Naive thymus-derived CD4-positive, alpha-beta T cell (primary cell): ENCODE measurements at places on chromosomes 3 and 15.

DNA sequence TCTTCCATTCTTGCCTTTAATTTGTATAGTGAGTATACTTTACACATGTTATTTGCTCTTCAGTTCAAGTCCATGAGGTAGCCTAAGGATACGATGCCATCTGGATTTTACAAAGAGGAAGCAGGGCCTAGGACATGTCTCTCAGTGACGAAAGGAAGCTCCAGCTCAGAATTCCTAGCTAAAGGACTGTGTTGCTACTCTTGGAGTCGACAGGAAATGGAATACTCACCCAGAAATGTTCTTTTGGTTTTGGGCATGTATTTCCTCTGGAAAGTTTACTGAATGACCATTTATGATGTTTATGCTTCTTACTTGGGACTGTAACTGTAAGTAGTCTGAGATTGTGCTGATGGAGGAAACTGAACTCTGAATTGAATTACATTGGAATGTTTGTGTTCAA lies 12.5 kb downstream of the OXNAD1 start:
- no peaks in the 10 kb centered on the region for H3K4me1 ChIP-seq
- no peaks in the 10 kb centered on the region for H3K27me3 ChIP-seq
- H3K27ac ChIP-seq: no peak overlapping the region
- H3K4me3 ChIP-seq: no peak overlapping the region
- no peaks in the 10 kb centered on the region for H3K36me3 ChIP-seq

DNA sequence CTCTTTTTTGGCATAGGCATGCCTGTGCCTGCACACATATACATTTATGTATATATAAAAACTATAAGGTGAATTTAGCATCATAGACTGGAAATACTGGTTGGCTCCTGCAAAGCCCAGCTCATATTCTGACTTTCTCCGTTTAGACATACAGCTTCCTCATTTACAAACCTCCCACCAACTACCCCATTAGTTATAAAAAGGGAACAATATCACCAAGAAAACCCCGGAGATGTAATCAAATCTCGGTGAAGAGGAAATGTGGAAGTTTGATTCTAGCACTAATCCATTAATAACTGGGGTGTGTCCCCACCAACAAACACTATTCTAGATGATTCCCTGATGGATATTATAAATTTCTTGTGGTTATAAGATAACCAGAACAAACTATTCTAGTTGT lies 517.7 kb upstream of the TBL1XR1 start:
- H3K27me3 ChIP-seq: no peaks in the 10 kb centered on the region
- DNase-seq: no peak
- no peak overlapping the region for H3K27ac ChIP-seq
- H3K4me1 ChIP-seq: no peaks in the 10 kb centered on the region

- H3K4me3 ChIP-seq: no peak overlapping the region
- DNase-seq: no peak
- H3K36me3 ChIP-seq: no peaks in the 10 kb centered on the region
- peaks cover 5% of the 10 kb centered on the region for H3K4me1 ChIP-seq
- no peak overlapping the region for H3K27ac ChIP-seq
- H3K27me3 ChIP-seq: peaks cover 9% of the 10 kb centered on the region
Measured at GRCh38 chr15:89400782-89401545, 66.3 kb upstream of the POLG start.

DNA sequence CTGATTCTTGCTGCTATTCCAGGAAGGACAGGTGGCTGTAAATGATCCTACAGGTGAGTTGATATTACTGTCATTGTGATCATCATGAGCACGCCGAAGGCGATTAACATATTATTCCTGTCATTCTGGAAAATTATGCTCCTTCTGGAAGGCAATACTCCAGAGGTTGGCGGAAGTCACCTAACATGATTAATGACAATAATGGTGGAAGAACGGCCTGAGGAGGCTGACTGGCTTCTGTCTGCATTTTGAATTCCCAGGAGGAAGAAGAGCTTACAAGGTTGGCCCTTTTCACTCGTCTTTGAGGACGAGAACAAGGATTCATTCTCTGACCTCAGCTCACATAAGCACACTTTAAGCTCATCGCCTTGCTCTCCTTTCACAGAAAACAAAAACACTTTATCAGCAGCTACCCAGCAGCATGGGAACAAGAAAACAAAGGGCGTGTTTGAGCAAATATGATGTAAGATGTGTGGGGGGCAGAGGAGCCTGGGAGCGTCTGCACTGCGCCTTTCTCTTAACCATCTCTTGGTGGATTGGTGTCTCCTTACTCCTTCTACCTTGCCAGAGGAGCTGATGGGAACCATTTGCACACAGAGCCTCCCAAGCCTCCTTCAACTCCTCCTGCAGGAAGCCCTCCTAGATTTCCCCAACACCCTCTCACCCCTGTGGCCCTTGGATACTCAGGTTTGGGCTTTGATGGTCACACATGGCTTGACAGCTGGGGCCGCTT lies 23.0 kb downstream of the ACSBG1 start:
- no peaks in the 10 kb centered on the region for H3K27me3 ChIP-seq
- no peak overlapping the region for H3K4me3 ChIP-seq
- H3K4me1 ChIP-seq: no peaks in the 10 kb centered on the region
- DNase-seq: no peak
- no peak overlapping the region for H3K27ac ChIP-seq

DNA sequence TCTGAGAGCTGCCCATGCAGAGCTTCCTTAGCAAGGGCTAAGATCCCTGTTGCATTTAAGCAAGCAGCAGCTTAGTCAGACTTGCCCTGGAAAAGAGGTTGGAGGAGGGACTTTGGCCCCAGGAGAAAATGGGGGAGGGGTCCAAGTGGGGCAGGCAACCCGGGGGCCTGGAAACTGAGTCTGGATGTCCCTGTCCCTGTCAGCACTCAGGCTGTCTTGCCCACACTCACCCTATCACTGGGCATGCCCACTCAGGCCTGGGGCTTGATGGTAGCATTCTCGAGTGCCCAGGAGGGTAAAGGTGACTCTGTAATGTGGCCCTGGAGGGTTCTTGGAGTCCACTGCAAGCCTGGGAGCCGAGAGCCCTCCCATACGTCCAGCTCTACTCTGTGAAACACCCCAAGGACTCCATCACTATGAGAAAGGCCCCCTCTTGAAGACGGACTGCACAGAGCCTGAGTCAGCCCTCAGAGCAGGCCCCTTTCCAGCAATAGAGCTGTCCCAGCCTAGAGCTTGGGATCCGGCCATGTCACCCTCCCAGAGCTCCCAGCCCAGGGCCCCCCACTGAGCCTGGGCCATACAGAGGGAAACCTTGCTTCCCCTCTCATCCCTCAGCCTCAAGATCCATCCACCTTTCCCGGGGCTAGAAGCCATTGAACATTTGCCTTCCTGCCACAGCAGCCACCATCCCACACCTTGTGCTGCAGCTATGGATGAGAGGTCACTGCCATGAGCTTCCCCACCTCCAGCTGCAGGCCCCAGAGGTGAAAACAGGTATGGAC lies 13.4 kb downstream of the MYL3 start:
- no peaks in the 10 kb centered on the region for H3K4me1 ChIP-seq
- DNase-seq: no peak
- no peak overlapping the region for H3K4me3 ChIP-seq
- no peaks in the 10 kb centered on the region for H3K27me3 ChIP-seq
- no peak overlapping the region for H3K27ac ChIP-seq
- H3K36me3 ChIP-seq: no peaks in the 10 kb centered on the region

GRCh38 chr3:65995030-65995429 lies 43.7 kb downstream of the MAGI1 start:
- no peaks in the 10 kb centered on the region for H3K36me3 ChIP-seq
- H3K4me3 ChIP-seq: no peak overlapping the region
- H3K27me3 ChIP-seq: no peaks in the 10 kb centered on the region
- no peak for DNase-seq
- H3K27ac ChIP-seq: no peak overlapping the region

GRCh38 chr3:156352728-156353127 lies 202.2 kb downstream of the SSR3 start:
- H3K27ac ChIP-seq: no peak overlapping the region
- no peak for DNase-seq
- no peaks in the 10 kb centered on the region for H3K36me3 ChIP-seq
- H3K27me3 ChIP-seq: no peaks in the 10 kb centered on the region

DNA sequence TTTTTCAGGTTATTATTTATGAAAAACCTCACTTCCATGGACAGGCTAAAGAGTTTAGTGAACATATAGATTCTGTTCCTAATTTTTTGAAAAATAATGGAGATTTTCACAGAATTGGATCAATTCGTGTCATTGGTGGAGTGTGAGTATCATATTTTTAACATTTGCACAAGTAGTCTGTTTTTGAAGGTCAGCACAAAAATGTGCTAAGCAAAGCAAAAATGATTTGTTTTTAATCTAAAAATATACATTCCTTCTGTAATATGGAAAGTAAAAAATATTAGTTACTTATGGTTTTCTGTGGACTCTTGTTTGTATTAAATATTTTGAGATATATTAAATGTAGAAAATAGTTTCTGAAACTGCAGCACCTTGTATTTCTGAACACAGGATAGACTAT lies 71.0 kb downstream of the CRYBG3 start:
- no peak for DNase-seq
- no peak overlapping the region for H3K4me3 ChIP-seq
- no peaks in the 10 kb centered on the region for H3K27me3 ChIP-seq
